Stomach (tissue), 19 donors: ENCODE measurements at places on chromosomes 11 and 22. TPM values are rescaled to one million over a fixed set of nuclear protein-coding genes. Genes with fewer than 3 reads are reported as not detected.

Gene CNGA4
- not detected for total RNA-seq

Gene NCAM1
- 84.8 TPM for total RNA-seq

Gene DLG2
- 4.3 TPM for total RNA-seq

Gene C22orf23
- not detected for total RNA-seq

Gene SOX10
- total RNA-seq, result 2.9 TPM

Gene ARSA
- total RNA-seq, result 39.7 TPM

Gene CALCB
- not detected for total RNA-seq

Gene NRXN2
- not detected for total RNA-seq

DNA sequence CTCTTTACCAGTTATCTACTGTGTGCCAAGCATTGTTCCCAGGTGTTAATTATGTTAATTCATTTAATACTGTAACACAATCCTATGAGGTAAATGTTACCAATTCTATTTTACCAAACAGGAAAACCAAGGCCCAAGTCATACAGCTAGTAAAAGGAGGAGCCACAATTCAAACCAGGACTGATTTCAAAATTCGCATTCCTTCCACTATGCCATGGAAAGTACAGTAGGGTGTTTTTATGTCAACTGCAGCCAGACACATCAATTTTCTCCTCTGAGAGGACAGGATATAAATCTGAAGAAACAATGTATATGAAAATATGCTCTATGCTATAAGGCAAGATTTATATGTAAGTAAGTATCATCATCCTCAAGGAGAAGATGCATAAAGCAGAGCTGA lies 104.3 kb downstream of the RPL27A start:
- no peak overlapping the region for H3K4me3 ChIP-seq
- H3K27ac ChIP-seq, result no peak overlapping the region
- no peaks in the 10 kb centered on the region for H3K36me3 ChIP-seq
- H3K27me3 ChIP-seq, result no peaks in the 10 kb centered on the region

DNA sequence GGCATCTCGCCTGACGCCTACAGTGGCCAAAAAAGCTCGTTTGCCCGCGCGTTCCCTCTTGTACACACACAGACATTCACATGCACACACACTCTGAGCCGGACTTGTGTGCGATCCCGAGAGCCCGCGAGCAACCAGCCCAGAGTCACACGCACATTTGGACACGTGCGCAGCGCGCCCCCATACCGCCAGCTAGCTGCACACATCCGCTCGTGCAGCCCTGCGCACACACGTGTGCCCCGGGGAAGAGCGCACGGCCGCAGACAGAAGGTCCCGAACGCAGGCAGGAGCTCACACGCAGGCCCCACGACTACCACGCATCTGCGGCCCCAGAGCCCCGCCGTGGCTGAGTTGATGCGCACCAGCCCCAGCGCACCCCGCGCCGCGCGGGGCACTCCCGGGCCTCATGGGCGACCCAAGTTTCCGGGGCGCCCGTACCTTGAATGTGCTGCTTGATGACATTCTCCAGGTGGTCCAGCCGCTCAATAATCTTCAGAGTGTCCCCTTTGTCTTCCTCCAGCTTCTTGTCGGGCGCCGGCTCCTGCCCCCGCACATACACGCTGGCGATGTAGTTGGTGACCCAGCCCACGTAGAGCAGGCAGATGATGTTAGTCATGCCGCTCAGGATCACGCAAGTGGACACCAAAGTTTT lies 758 bp downstream of the GALNT18 start:
- H3K27ac ChIP-seq, result peak overlapping the region; percentile 69
- peak overlapping the region; percentile 60 for H3K4me3 ChIP-seq
- H3K4me1 ChIP-seq, result peaks cover 34% of the 10 kb centered on the region
- peaks cover 44% of the 10 kb centered on the region for H3K27me3 ChIP-seq

- H3K36me3 ChIP-seq, result no peaks in the 10 kb centered on the region
- H3K27me3 ChIP-seq, result no peaks in the 10 kb centered on the region
- H3K27ac ChIP-seq, result no peak overlapping the region
- no peak for DNase-seq
- H3K4me1 ChIP-seq, result no peaks in the 10 kb centered on the region
Measured at GRCh38 chr11:27916541-27917100, 191.3 kb downstream of the KIF18A start.

DNA sequence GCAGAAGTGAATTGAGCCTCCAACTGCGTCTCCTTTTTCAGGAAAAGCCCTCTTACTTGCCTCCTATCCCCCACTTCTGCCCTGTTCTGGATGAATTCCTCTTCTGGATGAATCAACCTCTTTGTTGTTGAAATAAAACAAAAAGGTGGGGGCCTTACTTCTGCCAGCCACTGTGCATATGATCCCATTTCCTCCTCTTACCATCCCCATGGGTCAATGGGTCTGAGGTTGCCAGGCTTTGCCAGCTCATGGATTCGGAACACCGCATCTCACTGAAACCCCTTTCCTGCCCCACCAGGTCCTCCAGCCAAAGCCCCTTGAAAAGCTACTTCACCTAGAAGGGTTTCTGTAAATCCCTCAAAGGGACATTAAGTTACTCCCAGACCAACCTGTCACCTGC lies 3.7 kb upstream of the CHST1 start:
- no peak overlapping the region for H3K4me3 ChIP-seq
- no peak overlapping the region for H3K27ac ChIP-seq
- no peak for DNase-seq
- no peaks in the 10 kb centered on the region for H3K36me3 ChIP-seq
- H3K4me1 ChIP-seq, result peaks cover 12% of the 10 kb centered on the region
- no peaks in the 10 kb centered on the region for H3K27me3 ChIP-seq

DNA sequence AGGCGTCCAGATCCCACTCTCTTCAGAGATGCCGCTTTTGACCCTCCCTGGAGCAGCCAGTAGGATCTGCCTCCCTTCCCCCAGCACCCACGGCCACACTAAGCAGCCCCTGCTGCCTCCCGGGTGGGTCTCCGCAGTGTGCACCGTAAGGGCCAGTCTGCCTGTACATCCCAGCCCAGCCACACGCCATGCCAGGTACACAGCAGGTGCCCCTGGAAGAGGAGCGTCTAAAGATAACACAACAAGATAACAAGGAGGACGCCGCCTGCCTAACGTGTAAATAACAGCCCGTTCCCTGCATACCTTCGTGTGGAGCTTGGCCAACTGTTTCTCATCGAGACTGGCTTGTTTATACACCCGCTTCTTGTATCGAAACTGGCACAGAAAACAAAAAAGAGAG lies 139.4 kb downstream of the SHANK2 start:
- peaks cover 20% of the 10 kb centered on the region for H3K36me3 ChIP-seq
- H3K4me1 ChIP-seq, result no peaks in the 10 kb centered on the region
- H3K27me3 ChIP-seq, result peaks cover 21% of the 10 kb centered on the region
- DNase-seq, result no peak
- H3K4me3 ChIP-seq, result no peak overlapping the region
- no peak overlapping the region for H3K27ac ChIP-seq

DNA sequence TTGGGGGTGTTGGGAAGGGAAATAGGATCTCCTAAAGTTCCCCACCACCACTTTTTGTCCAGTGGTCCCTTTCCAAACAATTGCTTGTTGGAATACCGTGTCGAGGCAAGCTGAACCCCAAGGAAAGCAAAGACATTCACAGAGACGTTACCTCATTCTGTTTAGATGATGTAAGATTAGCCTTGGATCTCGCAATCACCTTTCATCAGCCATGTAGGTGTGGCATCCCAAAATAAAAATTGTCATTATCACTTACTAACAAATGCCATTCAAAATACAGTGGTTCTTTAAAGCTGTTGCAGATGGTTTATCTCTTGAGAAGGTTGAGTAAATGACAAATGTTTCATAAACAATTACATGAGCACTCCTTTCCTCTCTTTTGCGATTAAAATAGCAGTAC lies 86.5 kb upstream of the SLC25A18 start:
- no peaks in the 10 kb centered on the region for H3K4me1 ChIP-seq
- no peaks in the 10 kb centered on the region for H3K27me3 ChIP-seq
- H3K27ac ChIP-seq, result peak overlapping the region; percentile 13

DNA sequence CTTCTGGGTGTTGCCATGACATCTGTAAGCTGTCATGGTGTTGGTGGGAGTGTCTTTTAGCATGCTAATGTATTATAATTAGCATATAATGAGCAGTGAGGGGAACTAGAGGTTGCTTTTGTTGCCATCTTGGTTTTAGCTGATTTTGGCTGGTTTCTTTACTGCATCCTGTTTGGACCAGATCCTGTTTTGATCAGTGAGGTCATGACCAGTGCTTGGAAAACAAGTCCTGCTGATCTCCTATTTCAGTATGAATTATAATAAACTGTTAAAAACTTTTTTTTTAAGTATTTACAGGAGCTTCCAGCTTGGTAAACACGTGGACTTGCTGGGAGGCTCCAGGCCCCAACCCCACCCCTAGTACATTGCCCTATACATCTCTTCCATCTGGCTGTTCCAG lies 30.5 kb upstream of the P4HA3 start:
- no peak overlapping the region for H3K4me3 ChIP-seq
- no peak overlapping the region for H3K27ac ChIP-seq
- H3K27me3 ChIP-seq, result no peaks in the 10 kb centered on the region
- H3K4me1 ChIP-seq, result peaks cover 6% of the 10 kb centered on the region
- no peaks in the 10 kb centered on the region for H3K36me3 ChIP-seq

- H3K27me3 ChIP-seq, result no peaks in the 10 kb centered on the region
- DNase-seq, result no peak
- peak overlapping the region; percentile 78 for H3K27ac ChIP-seq
- peaks cover 33% of the 10 kb centered on the region for H3K36me3 ChIP-seq
- no peak overlapping the region for H3K4me3 ChIP-seq
- H3K4me1 ChIP-seq, result peaks cover 45% of the 10 kb centered on the region
Measured at GRCh38 chr11:65585396-65586246, 9.8 kb downstream of the EHBP1L1 start.

- no peaks in the 10 kb centered on the region for H3K36me3 ChIP-seq
- DNase-seq, result no peak
- no peaks in the 10 kb centered on the region for H3K27me3 ChIP-seq
- no peaks in the 10 kb centered on the region for H3K4me1 ChIP-seq
- H3K4me3 ChIP-seq, result no peak overlapping the region
Measured at GRCh38 chr22:42670921-42671709, 21.9 kb upstream of the CYB5R3 start.

- H3K27ac ChIP-seq, result peak overlapping the region; percentile 7
- H3K27me3 ChIP-seq, result no peaks in the 10 kb centered on the region
- no peaks in the 10 kb centered on the region for H3K36me3 ChIP-seq
- H3K4me3 ChIP-seq, result no peak overlapping the region
Measured at GRCh38 chr22:19571207-19571795, 47.1 kb upstream of the CLDN5 start.

- H3K27me3 ChIP-seq, result peaks cover 11% of the 10 kb centered on the region
- no peak overlapping the region for H3K4me3 ChIP-seq
- no peaks in the 10 kb centered on the region for H3K36me3 ChIP-seq
Measured at GRCh38 chr11:125935618-125936199, 10.1 kb upstream of the VSIG10L2 start.

DNA sequence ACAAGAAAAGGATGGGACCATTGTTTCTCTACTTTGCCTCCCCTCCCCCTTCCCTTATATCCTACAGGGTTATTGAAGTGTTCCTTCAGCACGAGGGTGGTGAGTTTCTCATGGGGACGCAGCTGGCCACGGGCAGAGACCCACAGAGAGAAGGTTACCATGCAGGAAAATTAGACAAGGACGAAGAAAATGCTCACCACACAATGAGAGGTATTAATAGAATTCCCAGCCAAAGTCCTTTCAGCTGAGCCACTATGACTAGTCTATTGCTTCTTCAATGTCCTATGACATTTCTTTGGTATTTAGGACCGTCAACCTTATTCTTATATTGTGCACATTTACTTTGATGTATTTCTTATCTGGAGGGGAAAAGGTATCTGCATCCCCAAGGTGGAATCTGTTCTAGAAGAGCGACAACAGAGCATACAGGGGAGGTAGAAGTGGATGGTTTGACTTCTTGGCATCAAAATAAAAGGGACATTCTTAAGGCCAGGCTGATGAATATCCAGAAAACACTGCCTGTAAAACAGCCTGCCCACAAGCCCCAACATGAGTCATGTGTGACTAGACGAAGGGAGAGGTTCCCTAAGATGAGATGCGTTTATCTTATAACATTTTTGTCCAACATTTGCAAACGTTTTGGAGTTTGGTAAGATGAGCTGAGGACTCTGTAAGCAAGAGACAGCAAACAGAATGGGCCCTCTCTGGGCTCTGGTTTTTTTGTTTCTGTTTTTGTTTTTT lies 209.8 kb upstream of the NARS2 start:
- DNase-seq, result no peak
- H3K36me3 ChIP-seq, result no peaks in the 10 kb centered on the region
- H3K27me3 ChIP-seq, result no peaks in the 10 kb centered on the region
- no peaks in the 10 kb centered on the region for H3K4me1 ChIP-seq
- H3K4me3 ChIP-seq, result no peak overlapping the region
